ENCODE measurements at places on chromosomes 16 and 17.

DNA sequence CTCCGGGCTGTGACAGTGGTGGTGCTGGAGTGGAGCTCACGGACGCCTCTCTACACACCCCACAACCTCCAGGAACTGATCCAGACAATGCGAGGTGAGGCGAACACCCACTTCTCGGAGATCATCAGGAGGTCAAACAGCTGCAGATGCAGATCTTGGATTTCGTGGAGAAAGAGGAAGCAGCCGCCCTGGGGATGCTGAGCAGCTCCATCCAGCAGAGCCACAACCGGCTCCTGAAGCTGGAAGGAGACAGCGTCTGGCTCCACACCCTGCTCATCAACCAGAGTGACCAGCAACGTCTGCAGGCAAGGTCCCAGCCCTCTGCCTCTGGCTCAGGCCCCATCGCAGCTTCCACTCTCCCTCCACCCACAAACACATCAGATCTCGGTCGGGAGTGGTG lies 13.2 kb upstream of the SLC16A5 start:
- DNase-seq, result no peak

DNA sequence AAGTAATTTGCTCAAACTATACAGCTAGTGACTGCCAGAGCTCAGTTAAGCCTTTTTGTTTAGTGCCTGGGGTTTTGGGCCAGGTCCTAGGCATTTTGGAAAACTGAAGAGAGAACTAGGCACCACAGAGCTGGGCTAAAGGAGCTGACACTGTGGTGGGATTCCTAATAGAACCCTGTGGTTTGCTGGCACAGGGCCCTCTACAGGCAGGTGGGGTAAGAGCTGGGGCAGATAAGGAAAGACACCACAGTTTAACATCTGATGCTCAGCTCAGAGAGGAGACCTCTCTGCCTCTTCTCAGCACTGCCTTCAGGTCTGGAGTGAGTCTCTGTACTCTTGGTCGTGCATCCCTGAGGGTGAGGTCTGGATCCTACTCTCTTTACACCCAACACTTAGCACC lies 121.2 kb downstream of the SNX11 start:
- DNase-seq, result no peak

DNA sequence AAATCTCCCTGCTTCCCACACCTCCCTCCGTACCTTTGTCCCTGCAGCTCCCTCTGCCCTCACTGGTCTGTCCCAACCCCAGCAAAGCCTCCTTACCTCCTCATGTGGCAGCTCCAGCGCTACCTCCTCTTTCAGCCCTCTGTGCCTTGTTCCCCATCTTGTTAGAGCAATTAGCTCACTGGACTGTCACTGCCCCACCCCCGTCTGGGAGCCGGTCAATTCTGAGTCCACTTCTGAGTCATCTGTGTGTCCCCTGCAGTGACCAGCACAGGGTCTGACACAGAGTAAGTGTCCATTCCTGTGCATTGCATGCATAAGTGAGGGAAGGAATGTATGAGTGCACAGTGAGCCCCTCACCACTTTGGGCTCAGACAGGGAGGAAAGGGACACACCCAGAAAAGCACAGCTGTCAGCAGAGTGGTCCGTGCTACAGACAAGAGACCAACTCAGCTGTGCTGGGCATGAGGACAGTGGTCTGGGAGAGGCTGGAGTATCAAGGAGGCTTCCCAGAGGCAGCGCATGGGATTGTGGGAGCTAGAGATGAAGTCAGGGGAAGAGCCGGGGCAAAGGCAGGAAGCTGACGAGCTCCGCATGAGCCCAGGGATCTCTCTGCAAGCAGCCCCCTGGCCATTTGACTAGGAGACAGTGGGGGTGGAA lies 45.9 kb downstream of the PITPNM3 start:
- no peak for DNase-seq

GRCh38 chr17:66348584-66349165 lies 46.3 kb downstream of the PRKCA start:
- peak; percentile 31 for DNase-seq

DNA sequence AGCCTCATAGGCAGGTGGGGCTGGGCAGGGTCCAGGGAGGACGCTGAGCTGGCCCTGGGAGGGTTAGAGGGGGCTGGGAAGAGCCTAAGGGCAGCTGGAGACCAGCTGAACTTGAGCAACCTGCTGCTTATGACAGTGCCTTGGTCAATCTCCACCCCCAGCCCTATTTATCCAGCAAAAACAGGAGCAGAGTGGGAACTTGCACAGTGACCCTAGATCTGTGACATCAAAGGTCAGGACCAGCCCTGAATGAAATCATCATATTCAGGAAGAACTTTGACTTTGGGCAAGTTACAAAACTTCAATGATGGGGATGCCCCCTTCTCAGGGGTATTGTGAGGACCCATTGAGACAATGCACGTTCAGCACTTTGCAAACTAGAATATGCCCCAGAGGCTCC lies 9.4 kb downstream of the CD300LF start:
- DNase-seq, result no peak

DNA sequence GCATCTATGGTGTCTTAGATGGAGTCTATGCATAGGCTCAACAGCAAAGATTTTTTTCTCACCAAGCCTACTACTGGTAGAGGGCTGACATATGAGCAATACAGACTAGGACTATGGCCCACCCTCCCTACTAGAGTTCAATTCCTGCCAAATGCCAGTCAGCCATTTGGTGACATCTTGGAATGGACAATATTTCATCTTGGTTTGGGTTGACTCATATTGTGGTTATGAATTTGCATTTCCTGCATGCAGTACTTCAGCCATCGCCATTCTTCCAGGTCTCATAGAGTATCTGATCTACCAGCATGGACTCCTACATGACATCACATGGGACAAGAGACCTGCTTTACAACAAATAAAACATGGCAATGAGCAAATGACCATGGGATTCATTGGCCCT lies 778.1 kb upstream of the SOX9 start:
- no peak for DNase-seq

DNA sequence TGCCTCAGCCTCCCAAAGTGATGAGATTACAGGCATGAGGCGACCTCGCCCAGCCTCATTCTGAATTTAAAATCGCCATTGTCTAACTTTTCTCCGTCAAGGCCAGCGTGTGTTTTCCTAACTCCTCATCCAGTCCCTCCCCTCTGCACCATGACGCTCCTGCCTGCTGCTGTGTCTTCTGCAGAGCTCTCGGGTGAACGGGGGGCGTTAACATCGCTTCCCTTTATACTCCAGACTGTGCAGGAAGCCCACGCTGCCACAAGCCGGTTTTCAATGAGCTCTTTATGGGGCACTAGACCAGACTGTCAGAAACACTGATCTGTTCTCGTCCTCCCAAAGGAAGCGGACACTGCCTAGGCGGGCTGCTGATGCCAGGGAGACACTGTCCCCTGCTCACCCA lies 13.2 kb downstream of the AANAT start:
- no peak for DNase-seq

DNA sequence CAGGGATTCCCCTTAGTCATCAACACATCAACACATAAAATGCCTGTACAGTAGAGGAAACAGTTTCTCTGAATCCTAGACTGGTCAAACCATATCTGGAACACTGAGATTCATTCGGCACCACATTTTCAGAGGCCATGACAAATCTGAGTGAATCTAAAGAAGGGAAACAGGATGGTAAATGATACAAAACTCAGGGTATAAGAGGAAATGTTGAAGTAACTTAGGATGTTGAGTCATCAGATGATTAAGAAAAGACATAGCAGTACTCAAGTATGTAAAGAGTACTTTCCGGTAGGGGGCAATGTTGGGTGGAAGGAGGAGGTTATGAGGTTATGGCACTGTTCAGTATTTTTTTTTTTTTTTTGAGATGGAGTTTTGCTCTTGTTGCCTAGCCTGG lies 358.5 kb upstream of the PMFBP1 start:
- no peak for DNase-seq

GRCh38 chr17:46841561-46842379 lies 9.6 kb upstream of the WNT9B start:
- no peak for DNase-seq

GRCh38 chr16:76614269-76614668 lies 337.1 kb downstream of the CNTNAP4 start:
- no peak for DNase-seq

GRCh38 chr16:81885976-81886586 lies 107.0 kb downstream of the PLCG2 start:
- DNase-seq, result no peak

DNA sequence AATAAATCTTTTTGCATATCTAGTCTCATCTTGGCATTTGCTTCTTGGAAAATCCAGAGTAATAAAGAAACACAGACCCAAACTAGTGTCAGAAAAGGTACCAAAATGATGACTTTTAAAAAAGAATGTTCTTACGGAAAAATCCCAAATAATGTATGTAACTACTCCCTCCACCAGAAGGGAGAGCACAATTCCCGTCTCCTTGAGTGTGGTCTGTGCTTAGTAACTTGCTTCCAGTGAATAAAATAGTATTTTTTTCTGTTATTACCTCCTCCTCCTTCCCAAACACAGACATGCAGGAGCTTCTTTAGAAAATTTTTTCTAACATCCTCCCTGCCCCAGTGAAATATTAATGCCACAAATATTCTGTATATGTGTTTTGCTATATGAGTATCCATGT lies 358.1 kb downstream of the ZFHX3 start:
- no peak for DNase-seq

GRCh38 chr17:41813699-41814124 lies 908 bp downstream of the FKBP10 start:
- DNase-seq, result no peak

DNA sequence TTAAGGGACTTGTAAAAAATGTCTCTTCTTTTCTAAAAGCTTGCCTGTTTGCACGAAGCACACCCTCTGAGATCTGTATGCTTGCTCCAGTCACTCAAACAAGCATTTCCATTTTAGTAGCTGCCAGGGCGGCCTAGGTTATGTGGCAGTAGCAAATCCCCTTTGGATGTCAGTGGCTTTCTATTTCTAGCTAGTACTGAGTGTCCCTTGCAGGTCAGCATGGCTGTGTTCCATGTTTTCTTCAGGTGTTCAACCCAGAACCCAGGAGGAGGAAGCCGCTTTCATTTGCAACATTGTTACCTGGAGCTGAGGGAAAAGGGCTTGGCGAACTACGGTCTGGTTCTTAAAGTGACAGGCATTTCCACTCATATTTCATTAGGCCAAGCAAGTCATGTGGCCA lies 36.4 kb downstream of the FOXL1 start:
- no peak for DNase-seq

DNA sequence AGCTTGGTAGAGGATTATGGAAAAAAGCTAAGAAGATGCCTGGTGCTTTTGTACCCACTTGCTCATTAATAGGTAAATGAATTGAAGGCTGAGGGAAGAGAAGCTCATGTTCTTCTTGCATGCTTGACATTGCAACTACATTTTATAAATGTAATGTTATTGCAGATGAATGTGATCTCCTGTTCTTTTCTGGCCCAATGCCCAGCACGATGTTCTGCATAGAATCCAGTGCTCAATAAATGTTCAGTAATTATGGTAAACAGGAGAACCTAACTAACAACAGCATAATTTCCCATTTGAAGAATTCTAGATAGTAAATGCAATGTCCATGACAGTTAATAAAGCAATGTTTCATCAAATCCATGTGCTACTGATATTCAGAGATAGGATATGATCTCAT lies 638.2 kb upstream of the SOX9 start:
- DNase-seq, result no peak

- DNase-seq, result no peak
Measured at GRCh38 chr17:7419819-7420610, at the start of gene SPEM1. SPEM1 (plus strand) TSS chr17:7420324; CDS start chr17:7420385, 61 bp downstream.

DNA sequence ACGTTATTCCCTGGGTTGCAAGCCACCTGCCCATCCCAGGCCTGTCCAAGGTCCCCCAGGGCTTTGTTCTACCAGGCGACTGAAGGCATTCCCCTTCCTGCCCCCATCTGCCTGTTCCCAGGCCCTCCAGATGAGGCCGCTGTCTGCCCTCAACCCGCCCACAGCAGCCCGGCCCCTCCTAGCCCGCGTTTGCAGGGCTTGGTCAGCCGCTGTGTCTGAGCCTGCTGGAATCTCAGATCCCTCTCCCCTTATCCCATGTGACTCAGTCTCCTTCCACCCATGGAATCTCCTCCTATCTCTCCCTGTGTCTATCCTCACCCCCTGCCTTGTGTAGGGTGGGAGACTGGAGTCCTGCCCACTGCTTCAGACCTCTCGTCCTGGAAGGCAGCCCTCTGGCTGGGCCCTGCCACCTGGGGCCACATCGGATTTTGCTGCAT lies 186.0 kb upstream of the TNRC6C start:
- DNase-seq, result no peak

DNA sequence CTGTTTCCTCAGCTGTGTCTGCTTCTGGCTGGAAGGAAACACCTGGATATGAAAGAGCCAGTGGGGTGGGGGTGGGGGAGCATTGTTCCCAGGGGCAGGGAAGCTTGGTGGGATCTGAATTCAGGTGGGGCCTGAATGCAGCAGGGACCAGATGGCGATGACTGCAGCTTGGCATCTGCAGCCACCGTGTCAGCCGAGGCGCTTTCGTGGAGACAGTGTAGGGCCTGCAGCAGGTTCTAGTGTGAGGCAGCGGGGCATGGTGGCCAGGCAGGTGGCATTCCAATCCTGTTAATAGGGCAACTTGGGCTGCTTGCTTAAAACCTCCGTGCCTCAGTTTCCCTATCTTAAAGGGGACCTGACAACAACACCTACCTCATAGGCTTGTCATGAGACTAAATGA lies 1.7 kb downstream of the PIK3R6 start:
- DNase-seq, result no peak

DNA sequence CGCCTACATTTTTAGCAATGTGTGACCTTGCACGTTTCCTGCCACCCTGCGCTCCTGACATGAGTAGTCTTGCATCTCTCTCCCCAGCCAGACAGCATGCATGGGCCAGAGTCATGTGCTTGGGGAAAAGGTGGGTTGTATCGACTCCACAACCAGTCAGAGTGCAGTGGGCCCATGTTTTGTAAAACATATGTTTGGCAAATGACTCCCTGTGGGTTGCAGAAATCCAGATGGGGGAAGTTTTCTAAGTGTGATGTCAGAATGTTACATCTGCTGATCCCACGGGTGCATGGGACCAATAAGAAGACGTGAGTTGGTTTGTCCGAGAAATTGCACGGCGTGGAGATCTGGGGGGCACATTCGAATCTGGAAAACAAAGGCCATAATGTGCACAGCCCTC lies 147.1 kb downstream of the FOXL1 start:
- no peak for DNase-seq

DNA sequence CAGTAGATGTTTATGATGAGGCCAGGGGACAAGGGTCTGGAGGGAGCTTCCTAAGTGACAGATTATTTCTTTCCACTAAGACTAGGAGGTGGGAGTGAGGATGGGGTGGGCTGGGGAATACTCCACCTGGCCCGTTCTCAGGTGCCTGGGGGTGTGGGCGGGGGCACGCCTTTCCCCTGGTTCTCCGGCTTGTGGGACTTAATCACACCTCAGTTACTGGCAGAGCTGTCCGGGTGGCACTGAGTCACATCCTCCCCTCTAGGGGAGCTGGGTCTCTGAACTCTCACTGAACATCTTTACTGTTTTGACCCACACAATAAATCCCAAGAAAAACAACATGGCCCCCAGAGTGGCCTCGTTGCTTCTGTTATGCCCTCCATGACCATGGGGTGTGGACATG lies 332.8 kb downstream of the MAF start:
- no peak for DNase-seq

GRCh38 chr17:15083225-15083624 lies 181.9 kb downstream of the PMP22 start:
- DNase-seq, result peak; percentile 5

GRCh38 chr16:88754912-88755744 lies 29.9 kb downstream of the PIEZO1 start:
- DNase-seq, result no peak

GRCh38 chr16:89708481-89708931 lies 7.0 kb upstream of the SPATA2L start:
- DNase-seq, result no peak

Measured in GM04503 (cell line).